Bone marrow (tissue), 2 donors: ENCODE measurements at places on chromosomes 2 and 18.

DNA sequence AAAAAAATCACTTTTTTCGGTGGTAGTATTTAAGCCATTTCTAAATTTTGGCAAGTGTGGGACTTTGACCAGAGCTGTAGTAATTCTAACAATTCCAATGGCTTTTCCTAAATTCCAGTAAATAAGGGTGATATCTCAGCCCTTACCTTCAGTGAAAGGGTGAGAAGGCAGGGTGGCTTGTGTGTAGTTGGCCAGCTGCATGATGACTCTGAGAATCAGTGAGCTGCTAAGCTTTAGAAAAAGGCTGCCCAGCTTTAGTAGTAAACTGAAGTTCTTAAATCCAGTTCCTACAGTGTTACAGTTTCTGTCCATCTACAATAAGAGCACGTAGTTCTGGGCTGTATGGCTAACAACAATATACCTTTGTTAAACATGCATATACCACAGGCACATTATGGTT is 42.0 kb downstream of the OXER1 start:
- no peak for DNase-seq

DNA sequence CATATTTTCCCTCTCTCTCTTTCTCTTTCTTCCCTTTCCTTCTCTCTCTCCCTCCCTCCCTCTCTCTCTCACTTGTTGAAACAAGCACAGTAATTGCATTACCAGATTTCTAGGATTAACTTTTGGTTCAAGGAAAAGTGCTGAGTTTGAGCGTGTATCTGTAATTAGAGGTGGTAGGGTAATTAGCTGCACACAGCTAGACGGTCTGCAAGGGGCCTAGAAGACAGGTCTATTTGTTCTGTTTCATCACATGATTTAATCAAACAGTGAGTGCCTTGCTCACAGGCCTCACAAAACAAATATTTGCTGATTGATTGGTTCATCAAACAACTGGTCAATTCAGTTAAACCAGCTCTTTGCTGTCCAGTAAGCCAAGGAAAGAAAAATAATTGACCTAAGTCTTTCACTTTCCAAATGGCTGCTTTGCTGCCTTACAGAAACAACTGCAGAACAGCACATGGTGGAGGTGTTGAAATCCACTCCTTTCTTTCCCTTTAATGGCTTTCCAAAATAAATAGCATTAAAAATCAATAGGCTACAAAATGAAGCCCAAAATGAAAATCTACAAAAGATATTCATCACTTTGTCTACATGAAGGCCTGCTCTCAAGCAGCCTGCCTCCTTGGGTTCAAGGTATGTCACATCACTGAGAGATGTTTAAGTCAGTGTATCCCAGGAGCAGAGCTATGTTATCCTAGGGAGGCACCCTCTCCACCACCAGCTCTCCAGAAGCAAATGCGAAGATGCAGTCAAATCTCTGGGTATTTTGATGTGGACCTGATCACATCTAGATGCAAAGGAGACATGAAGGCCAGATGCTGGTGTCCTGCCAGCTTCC is 264.4 kb upstream of the SIX2 start:
- no peak for DNase-seq

- DNase-seq, result no peak
Measured at GRCh38 chr2:169676850-169677249, 17.4 kb downstream of the CFAP210 start.

GRCh38 chr2:124975648-124976047 is 950.6 kb downstream of the CNTNAP5 start:
- no peak for DNase-seq

GRCh38 chr18:980586-980985 is 75.9 kb downstream of the ADCYAP1 start:
- DNase-seq, result no peak

- no peak for DNase-seq
Measured at GRCh38 chr18:51425475-51425874, 228.0 kb upstream of the MEX3C start.

GRCh38 chr2:111157798-111158197 is 37.1 kb downstream of the BCL2L11 start:
- no peak for DNase-seq

DNA sequence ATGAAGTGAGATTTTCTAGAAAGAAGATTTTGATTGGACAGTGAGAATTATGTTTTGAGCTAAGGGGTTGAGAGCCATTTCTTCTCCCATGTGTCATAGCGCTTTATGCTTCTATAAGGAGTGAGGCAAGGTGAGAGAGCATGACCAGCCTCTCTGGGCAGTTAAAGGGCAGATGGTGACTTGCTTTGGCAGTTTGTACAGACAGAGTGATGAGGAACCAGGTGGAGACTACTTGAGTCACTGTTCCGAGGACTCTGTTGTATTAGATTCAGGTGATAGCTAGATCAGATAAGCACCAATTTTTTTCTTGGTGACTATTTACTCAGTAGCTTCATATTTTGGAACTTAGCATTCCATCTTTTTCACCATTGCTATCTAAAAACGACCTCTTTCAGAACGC is 4.5 kb downstream of the CRIM1 start:
- DNase-seq, result no peak

DNA sequence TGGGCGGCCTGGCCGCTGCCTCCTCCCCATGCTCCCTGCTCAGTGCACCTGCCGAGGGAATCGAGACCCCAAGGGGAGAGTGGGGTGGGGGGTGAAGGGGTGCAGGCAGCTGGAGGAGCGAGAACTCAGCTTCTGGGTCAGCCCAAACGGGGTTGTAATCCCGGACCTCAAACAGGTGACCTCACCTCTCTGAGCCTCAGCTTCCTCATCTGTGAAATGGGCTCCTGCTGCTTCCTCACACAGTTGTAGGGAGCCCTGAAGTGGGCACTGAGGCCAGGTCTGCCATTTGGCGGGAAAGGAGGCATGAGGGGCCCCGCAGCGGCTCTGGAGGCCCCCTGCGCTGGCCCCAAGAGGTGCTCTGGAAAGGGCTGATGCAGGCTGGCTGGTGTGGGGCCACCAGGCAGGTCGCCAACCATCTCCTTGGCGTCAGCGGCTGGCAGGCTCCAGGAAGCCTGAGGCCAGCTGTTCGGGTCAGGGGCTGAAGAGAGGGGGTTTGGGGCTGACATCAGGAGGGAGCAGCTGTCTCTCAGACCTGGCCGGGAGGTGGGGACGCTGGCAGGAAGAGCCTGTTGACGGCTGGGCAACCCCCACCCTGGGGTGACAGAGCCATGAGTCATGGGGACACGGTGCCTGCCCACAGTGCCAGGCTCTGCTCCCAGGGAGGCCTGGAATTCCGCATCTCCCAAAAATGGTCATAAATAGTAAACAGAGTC is 4.9 kb downstream of the KLHL30 start:
- DNase-seq, result no peak

GRCh38 chr2:124805060-124805459 is 780.0 kb downstream of the CNTNAP5 start:
- DNase-seq, result no peak

DNA sequence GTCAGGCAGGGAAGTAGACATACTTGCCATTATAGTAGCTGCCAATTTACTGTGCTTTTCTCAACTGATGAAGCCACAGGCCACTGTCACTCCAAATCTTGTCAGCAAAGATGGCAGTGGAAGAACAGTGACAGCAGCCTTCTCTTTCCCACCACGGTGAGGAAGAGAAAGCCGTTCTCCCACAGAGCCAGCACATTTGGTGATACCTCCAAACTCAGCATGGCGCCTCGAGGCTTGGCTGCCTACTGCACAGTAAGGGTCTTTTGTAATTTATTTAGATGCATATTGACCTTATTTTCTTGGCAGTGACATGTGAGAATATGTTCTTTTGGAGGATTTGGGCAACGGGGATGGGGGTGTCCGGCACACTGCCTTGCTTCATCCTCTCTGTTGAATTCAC is 117.2 kb upstream of the CDH20 start:
- DNase-seq, result no peak

GRCh38 chr2:17652681-17653394 is 100.8 kb downstream of the SMC6 start:
- no peak for DNase-seq

- no peak for DNase-seq
Measured at GRCh38 chr2:136139631-136140030, 21.7 kb upstream of the CXCR4 start.

GRCh38 chr2:75146606-75147332 is 52.6 kb downstream of the TACR1 start:
- DNase-seq, result no peak

DNA sequence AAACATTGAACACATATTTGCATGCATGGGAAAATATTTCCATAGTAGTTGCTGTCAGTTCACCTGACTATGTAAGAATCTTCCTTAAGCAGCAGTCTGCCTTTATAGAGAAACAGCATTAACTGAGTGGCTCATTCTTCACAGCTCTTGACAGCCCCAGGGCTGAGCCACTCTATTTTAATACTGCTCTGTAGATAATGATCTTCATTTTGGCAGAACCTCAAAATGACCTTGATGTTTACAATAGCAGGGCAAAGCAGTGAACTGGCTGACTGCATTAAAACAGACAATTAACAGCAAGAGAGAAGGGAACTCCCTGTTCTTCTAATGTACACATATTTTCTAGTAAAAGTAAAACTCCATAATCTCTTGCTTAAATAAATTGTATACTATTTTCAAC is 580.6 kb upstream of the SOX11 start:
- DNase-seq, result no peak

DNA sequence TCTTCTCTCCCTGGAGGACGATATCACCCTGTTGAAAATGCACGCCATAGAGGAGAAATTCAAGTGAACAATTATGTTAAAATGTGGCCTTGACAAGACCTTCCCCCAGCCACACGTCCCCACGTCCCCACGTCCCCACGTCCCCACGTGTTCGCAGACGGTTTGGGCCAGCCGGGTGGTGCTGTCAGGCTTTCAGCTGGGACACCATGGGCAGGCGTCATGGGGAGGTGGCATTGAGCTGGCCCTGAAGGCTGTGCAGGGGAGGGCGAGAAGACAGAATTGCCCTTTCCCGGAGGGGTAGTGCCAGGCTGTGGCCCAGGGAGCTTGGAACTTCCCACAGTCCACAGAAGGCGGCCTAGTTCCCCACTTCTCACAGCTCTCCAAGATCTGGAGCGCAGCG is 240.7 kb upstream of the RAB6C start:
- no peak for DNase-seq

- no peak for DNase-seq
Measured at GRCh38 chr2:96251721-96252292, 14.0 kb downstream of the TMEM127 start.

GRCh38 chr18:38747153-38747552 is 1181.6 kb upstream of the CELF4 start:
- no peak for DNase-seq

- DNase-seq, result no peak
Measured at GRCh38 chr2:98496750-98497493, 52.3 kb downstream of the INPP4A start.

DNA sequence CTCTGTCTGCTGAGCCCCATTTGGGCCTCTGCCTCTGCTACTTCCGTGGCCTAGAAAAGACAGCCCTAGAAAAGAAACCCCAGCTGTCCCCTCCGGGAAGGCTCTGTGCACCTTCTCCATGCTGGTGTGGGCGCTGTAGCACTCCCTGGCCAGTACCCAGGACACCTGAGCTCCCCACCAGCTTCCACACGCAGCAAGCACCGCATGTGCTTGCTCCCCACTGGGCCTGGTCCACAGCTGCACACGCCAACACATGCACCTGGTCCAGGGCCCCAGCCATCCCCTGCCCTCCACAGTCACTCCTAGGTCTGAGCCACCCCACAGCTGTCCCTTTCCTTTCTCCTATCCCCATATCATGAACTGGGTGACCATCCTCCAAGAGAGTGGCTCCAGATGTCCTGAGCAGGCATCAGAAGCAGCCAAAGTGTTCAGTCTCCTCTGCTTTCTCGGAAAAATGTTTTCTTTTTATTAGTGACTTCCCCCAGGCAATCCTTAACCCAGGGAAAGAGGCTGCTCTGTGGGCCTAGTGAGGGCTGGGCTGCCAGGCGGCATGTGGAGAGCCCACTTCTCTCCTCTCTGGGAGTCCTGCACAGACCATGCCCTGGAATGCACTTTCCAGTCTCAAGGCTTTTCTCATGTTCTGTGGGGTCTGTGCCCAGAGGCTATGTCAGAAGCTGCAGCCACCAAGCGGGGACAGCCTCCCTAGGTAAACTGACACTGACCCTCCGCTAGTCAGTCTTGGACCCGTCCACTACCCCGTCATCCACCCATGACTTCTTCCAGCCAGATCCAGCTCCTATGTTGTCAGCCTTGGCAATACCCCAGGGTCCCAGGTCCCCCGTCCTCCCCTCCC is 133.7 kb downstream of the KLHL29 start:
- DNase-seq, result no peak

GRCh38 chr2:203891474-203891873 is 23.9 kb downstream of the CTLA4 start:
- DNase-seq, result no peak

- DNase-seq, result no peak
Measured at GRCh38 chr2:224838335-224838734, 122.2 kb upstream of the CCDC195 start.

DNA sequence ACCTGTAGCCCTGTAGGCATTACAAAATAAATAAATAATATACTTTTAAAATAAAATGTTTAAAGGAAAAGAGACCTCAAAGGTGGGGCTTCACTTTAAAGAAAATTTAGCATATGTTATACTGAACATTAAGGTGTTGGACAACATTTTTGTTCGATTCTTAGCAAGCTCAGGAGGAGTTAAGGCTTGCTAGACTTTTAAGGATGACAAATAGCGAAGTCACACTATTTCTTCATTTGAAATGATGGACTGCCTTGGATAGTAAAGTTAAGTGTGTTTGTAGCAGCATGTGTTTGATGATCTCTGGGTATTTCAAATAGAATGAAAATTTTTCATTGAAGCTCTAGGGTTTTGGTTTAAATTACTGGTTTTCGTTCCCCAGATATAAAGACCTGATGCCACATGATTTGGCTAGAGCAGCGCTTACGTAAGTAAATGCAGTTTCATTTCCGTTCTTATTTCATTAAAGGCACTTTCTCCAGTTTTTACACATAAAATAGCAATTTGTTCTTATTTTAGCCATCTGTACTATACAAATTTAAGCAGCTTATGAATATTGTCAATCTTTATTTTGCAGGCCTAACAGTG is 24.9 kb downstream of the HADHB start:
- no peak for DNase-seq

DNA sequence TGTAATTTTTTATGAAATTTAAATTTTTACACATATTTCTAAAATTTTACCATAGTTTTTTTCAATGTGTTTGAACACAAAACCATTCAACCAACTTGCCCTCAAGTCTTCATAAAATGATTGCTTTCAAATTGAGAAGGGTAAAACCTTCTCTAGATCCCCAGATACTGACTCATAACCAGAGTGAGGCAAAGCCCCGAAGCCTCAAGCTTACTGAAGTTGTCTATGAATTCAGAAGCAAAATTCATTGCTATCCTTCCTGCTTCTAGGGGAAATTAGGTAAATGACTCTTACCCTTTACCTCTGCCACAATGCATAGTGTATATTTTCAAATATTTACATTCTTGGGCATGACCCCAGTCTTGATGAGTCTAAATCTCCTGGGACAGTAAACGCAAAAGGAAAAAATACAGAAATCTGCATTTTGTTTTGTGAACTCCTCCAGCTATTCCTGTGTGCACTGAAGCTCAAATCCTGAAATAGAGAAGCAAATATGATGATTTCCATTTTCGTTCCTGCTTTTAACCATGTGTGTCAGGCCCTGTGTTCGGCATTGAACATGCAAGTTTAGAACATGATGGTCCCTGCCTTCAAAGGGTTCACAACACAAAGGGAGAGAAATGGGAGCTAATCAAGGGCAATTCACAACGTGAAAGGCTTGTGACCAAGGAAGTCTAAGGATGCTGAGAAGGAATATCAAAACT is 246.3 kb downstream of the SUCLG1 start:
- no peak for DNase-seq
